Activated CD4-positive, alpha-beta memory T cell treated with anti-CD3 and anti-CD28 coated beads for 36 hours (primary cell): ENCODE measurements at places on chromosomes 16 and 17. TPM values are rescaled to one million over a fixed set of nuclear protein-coding genes. Genes with fewer than 3 reads are reported as not detected.

DNA sequence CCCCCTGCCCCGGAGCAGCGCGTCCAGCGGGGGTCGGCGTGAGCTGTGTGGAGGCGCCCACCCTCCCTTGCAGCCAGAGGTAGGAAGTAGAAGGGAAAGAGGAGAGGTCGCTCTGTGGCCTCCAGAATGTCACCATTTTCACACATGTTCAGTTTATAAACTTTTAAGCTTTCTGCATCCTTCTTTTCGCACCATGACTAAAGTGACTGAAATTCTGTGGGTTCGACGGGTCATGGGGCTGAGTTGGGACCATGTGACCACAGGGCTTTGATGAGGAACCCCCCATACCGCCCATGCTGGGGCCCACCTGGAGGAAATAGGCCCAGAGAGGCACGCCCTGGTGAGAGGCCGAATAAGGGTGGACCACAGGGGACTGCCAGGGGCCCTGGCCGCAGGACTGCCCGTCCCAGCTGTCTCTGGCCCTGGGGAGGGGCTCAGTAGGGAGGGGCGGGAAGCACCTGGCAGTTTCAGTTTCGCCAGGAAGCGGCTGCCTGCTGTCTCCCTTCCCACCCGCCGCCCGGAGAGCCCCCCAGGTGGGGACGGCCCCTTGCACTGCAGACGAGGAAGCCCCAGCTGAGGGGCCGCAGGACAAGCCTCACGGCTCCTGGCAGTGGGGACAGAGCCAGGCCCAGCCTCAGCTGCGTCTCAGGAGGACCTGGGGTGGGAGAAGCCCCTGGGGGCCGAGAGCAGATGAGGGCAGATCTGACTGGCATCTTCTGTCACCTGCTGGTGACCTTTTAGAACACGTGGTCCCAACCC lies 9.0 kb downstream of the CBFA2T3 start:
- H3K27ac ChIP-seq, result no peak overlapping the region
- no peak for DNase-seq
- H3K27me3 ChIP-seq, result peaks cover 13% of the 10 kb centered on the region
- no peak overlapping the region for H3K4me3 ChIP-seq

GRCh38 chr17:1909985-1910384 lies 80.2 kb downstream of the RPA1 start:
- H3K36me3 ChIP-seq, result no peaks in the 10 kb centered on the region
- H3K27ac ChIP-seq, result no peak overlapping the region
- no peak for DNase-seq
- peaks cover 46% of the 10 kb centered on the region for H3K27me3 ChIP-seq

Gene ZG16
- not detected for total RNA-seq

- peaks cover 19% of the 10 kb centered on the region for H3K4me1 ChIP-seq
- H3K27me3 ChIP-seq, result no peaks in the 10 kb centered on the region
- peak; percentile 27 for DNase-seq
- peak overlapping the region; percentile 22 for H3K4me3 ChIP-seq
Observed at GRCh38 chr17:82978765-82979349, 100.6 kb upstream of the METRNL start.

GRCh38 chr16:50668368-50669008 lies 12.6 kb downstream of the SNX20 start:
- H3K4me1 ChIP-seq, result peaks cover 48% of the 10 kb centered on the region
- DNase-seq, result no peak
- H3K27ac ChIP-seq, result peak overlapping the region; percentile 73
- H3K36me3 ChIP-seq, result peaks cover 25% of the 10 kb centered on the region
- H3K4me3 ChIP-seq, result no peak overlapping the region

- H3K27me3 ChIP-seq, result no peaks in the 10 kb centered on the region
- no peak for DNase-seq
- H3K4me1 ChIP-seq, result no peaks in the 10 kb centered on the region
- no peak overlapping the region for H3K27ac ChIP-seq
Observed at GRCh38 chr17:73021771-73022170, 70.7 kb downstream of the SLC39A11 start.

- no peaks in the 10 kb centered on the region for H3K4me1 ChIP-seq
- no peak overlapping the region for H3K4me3 ChIP-seq
- DNase-seq, result no peak
- no peaks in the 10 kb centered on the region for H3K36me3 ChIP-seq
- no peak overlapping the region for H3K27ac ChIP-seq
Observed at GRCh38 chr16:7423434-7424044, 90.9 kb downstream of the RBFOX1 start.

- H3K36me3 ChIP-seq, result no peaks in the 10 kb centered on the region
- no peak overlapping the region for H3K27ac ChIP-seq
- peaks cover 11% of the 10 kb centered on the region for H3K27me3 ChIP-seq
- H3K4me3 ChIP-seq, result no peak overlapping the region
- no peaks in the 10 kb centered on the region for H3K4me1 ChIP-seq
Observed at GRCh38 chr17:5705081-5705875, 121.0 kb upstream of the NLRP1 start.

DNA sequence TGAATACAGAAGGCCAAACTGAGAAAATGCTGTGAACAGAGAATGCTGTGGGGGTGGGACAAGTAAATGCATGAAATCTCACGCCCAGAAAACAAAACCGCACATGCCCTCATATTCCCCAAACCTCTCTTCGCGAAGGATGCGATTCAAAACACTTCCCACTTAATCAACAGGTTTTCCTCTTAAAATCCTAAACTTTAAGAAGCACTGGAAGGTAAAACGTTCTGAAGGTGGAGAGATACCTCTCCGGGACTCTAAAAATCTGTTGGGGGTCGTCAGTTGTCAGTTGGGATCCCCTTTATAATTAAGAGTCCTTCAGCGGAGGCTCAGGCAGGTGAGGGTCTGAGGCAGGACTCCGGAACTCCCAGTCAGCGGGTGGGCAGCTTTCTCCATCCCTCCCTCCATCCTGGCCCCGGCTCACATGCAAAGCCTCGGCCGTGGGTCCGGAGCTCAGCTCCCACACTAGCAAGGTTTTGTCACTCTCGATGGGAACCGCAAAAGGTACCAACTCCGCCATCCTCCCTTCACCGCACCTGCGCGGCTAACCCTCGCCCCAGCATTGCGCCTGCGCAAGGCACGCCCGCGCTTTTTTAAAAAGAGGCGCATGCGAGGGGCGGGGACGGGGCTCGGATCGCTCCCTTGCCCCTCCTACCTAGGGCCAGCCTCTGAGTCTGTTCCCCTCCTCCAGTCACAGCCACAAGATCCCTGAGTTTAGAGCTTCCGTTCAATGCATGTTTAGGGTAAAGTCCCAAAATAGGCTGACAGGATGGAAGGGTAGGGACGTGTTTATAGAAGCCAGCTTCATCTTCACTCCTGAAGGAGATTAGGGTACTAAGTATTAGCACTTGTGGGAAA lies at the start of gene RDM1:
Gene RDM1 (minus strand): TSS at position 563 of the 855 bp plus-strand sequence. CDS start 46 bp downstream, at position 517.
- H3K4me1 ChIP-seq, result peaks cover 23% of the 10 kb centered on the region
- DNase-seq, result peak; percentile 94
- H3K36me3 ChIP-seq, result no peaks in the 10 kb centered on the region
- H3K27me3 ChIP-seq, result peaks cover 2% of the 10 kb centered on the region

DNA sequence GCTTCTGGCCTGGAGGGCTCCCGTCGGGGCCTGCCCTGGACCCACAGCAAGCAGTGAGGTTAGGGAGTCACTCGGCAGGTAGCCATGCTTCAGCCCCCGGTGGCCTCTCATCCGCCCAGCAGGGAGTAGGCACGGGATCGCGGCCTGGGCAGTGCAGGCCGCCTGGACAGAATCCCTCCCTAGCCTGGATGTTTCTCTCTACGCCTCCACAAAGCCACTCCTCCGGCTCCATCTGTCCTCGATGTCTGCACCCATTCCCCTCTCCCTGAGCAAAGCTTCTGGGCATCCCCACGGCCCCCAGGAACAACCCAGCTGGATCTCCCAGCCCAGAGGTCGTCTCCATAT lies 145.2 kb downstream of the RBFOX3 start:
- DNase-seq, result no peak
- H3K4me1 ChIP-seq, result no peaks in the 10 kb centered on the region
- no peaks in the 10 kb centered on the region for H3K36me3 ChIP-seq
- H3K27ac ChIP-seq, result no peak overlapping the region

Gene ACSM2B
- not detected for total RNA-seq

Gene CCL7
- total RNA-seq, result not detected

DNA sequence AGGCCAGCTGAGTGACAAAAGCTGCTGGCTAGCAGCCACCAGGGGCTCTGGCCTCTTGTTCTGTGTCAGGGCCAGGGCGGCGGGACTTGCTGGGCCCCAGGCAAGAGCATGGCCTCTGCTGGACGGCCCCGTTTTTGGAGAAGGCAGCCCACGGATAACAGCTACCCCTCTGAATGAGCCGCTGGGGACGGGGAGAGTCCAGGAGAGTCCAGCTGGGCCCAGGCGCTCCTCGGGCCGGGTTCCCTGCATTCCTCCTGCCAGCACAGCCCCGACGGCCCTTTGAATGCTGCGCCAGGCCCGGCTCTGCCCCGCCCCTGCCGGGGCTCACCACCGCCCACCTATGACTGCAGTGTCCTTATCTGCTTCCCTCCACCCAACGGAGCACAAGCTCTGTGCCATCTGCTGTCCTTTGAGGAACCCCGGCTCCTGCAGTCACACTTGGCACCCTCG lies 33.4 kb downstream of the SLC7A5 start:
- no peaks in the 10 kb centered on the region for H3K4me1 ChIP-seq
- H3K27me3 ChIP-seq, result no peaks in the 10 kb centered on the region
- no peak overlapping the region for H3K4me3 ChIP-seq
- H3K36me3 ChIP-seq, result peaks cover 59% of the 10 kb centered on the region

Gene MFAP4
- not detected for total RNA-seq

GRCh38 chr17:83036193-83036592 lies 43.2 kb upstream of the METRNL start:
- H3K27ac ChIP-seq, result no peak overlapping the region
- H3K4me3 ChIP-seq, result no peak overlapping the region
- no peak for DNase-seq
- no peaks in the 10 kb centered on the region for H3K27me3 ChIP-seq
- H3K4me1 ChIP-seq, result no peaks in the 10 kb centered on the region

Gene FAM117A
- 20.9 TPM for total RNA-seq

GRCh38 chr17:66750116-66750515 lies 84.8 kb upstream of the CACNG5 start:
- no peak overlapping the region for H3K4me3 ChIP-seq
- H3K27ac ChIP-seq, result no peak overlapping the region
- no peaks in the 10 kb centered on the region for H3K4me1 ChIP-seq
- H3K27me3 ChIP-seq, result no peaks in the 10 kb centered on the region
- peaks cover 31% of the 10 kb centered on the region for H3K36me3 ChIP-seq
- no peak for DNase-seq

- no peak overlapping the region for H3K4me3 ChIP-seq
- no peak overlapping the region for H3K27ac ChIP-seq
- H3K27me3 ChIP-seq, result no peaks in the 10 kb centered on the region
- peaks cover 13% of the 10 kb centered on the region for H3K4me1 ChIP-seq
Observed at GRCh38 chr16:2043667-2044451, 3.8 kb downstream of the NTHL1 start.

DNA sequence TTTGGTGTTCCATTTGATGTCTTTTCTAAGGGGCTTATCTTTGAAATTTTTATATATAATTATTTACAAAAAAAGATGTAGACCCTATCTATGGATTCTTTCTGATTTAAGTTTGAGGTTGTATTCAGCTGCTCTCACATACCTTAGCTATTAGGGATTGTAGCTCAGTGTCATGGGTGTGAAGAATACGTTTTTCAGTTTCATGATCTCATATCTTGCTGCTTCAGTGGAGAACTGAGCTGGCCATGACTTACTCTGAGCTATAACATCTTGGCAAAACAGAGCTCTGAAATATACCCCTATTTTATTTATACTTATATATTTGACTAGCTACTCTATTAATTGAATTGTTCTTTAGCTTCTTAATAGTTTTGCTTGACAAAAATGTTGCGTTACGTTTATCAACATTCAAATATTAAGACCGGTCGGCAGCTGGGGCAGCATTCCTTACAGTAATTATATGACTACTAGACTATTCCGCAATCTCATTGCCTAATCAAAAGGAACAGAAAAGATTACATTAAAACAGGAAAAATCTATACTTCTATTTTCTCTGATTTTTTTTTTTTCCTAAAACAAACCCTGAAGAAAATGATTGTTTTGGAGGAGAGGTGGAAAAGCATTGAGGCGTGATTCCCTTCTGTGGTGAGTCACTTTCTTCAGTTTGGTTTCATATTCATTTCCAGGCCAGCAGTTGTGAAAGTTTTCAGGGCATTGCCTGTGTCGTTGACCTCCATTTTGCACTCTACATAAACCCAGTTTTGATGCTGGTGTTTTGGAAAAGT lies 24.1 kb upstream of the KRT24 start:
- H3K36me3 ChIP-seq, result no peaks in the 10 kb centered on the region
- H3K27ac ChIP-seq, result no peak overlapping the region
- DNase-seq, result no peak
- H3K27me3 ChIP-seq, result peaks cover 12% of the 10 kb centered on the region

Gene PRSS21
- total RNA-seq, result 4.7 TPM

DNA sequence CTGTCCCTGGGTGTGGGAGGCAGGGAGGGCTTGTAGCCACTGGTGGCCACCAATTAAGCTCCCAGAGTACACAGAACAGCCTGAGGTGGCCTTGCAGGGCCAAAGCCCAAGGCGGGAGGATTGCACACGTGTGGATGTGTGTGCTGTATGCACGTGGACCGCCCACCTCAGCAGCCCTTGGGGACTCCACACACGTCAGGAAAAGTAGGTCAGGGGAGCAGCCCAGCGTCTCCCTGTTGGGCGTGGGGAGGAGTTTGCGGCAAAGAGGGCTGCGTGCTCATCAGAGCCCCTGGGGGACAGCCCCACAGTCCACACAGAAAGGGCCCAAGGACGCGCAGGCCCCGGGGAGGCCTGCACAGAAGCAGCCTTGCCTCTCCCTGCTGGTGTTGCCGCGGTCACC lies 19.6 kb downstream of the SBK1 start:
- H3K27me3 ChIP-seq, result no peaks in the 10 kb centered on the region
- peaks cover 44% of the 10 kb centered on the region for H3K4me1 ChIP-seq
- H3K4me3 ChIP-seq, result no peak overlapping the region
- no peaks in the 10 kb centered on the region for H3K36me3 ChIP-seq
- H3K27ac ChIP-seq, result no peak overlapping the region
